T-helper 17 cell (primary cell): ENCODE measurements at places on chromosomes 3 and 15. TPM values are rescaled to one million over a fixed set of nuclear protein-coding genes. Genes with fewer than 3 reads are reported as not detected.
A peak's percentile ranks its signal among the peaks of the same experiment; 100 is the strongest.

- H3K36me3 ChIP-seq, result no peaks in the 10 kb centered on the region
- peaks cover 36% of the 10 kb centered on the region for H3K4me1 ChIP-seq
- no peaks in the 10 kb centered on the region for H3K27me3 ChIP-seq
- H3K4me3 ChIP-seq, result no peak overlapping the region
- H3K27ac ChIP-seq, result no peak overlapping the region
- DNase-seq, result no peak
These were observed 182.7 kb downstream of the NSMCE3 start for GRCh38 chr15:29086891-29087290.

- H3K4me1 ChIP-seq, result no peaks in the 10 kb centered on the region
- no peaks in the 10 kb centered on the region for H3K27me3 ChIP-seq
- no peak for DNase-seq
- no peak overlapping the region for H3K27ac ChIP-seq
- H3K36me3 ChIP-seq, result no peaks in the 10 kb centered on the region
These were observed 65.4 kb downstream of the SERP1 start for GRCh38 chr3:150480877-150481276.

DNA sequence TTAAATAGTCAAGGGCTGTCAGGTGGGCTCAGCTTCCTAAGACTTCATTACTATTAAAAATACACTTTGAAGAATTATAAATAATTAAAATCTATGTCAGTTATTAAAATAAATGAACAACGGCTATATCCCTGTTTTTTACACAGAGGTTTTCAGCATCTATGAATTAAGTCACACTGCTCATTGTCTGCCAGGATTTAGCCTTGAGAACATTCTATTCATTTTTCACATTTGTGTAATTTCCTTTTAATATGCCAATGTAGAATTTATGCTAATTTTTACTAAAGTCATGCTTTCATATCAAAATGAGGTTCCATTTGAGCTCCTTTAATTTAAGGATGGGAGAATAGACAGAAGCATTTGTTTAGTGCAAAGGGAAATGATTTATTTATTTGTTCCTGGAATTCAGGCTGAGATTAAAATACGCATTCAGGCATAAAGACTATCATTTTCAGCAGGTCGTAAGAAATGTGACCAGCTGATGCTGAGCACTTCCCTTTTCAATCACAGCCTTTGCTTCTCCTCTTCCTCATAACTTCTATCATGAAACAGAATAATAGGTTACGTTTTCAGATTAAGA lies 345.1 kb downstream of the MFSD1 start:
- no peak overlapping the region for H3K4me3 ChIP-seq
- no peak for DNase-seq
- no peaks in the 10 kb centered on the region for H3K4me1 ChIP-seq
- no peaks in the 10 kb centered on the region for H3K36me3 ChIP-seq
- H3K27ac ChIP-seq, result no peak overlapping the region

DNA sequence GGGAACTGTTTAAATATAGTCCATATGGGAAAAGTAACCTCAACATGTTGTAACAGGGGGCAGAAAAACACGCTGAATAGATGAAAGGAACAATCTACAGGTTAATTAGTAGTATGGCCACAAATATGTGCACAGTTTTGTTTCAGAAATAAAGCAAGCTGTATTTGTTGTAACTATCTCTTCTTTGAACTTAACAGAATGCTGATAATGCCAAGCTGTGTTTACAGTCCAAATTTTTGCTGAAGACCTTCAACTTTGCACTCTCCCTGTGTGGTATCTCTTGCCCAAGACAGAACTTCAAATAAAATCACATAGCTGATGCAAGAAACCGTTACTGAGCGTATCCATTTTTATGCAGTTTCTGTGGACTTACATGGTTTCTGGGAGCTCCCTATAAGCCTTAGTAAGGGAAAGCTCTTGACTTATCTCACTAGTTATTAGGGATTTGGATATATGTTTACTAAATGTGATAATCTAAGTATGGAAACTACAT lies 425.4 kb upstream of the TPRG1 start:
- no peak for DNase-seq
- H3K27me3 ChIP-seq, result no peaks in the 10 kb centered on the region
- H3K4me3 ChIP-seq, result no peak overlapping the region
- no peaks in the 10 kb centered on the region for H3K36me3 ChIP-seq
- peaks cover 6% of the 10 kb centered on the region for H3K4me1 ChIP-seq

GRCh38 chr3:192275741-192276355 lies 451.5 kb downstream of the FGF12 start:
- no peaks in the 10 kb centered on the region for H3K36me3 ChIP-seq
- H3K4me1 ChIP-seq, result no peaks in the 10 kb centered on the region
- DNase-seq, result no peak
- no peak overlapping the region for H3K4me3 ChIP-seq
- no peaks in the 10 kb centered on the region for H3K27me3 ChIP-seq

GRCh38 chr15:29736012-29736743 lies 86.1 kb downstream of the TJP1 start:
- no peak overlapping the region for H3K4me3 ChIP-seq
- DNase-seq, result no peak
- no peaks in the 10 kb centered on the region for H3K36me3 ChIP-seq

DNA sequence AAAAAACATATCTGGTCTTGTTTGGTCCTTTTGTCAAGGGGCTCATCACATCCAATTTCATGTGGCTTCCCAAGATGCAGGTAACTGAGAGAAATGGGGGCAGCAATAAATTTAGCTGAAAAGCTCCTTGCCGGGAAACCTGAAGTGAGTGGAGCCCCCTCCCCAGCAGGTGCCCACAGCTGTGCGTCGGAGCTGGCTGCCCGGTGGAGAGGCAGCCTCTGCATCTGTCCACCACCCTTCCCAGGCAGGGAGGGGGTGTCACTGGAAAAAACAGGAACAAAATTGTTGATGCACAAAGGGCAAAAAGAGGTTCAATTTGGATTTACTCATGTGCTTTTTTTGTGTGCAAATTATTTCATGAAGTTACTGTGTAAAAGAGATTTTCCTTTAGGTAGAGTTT lies 249.4 kb upstream of the LYSMD4 start:
- H3K27ac ChIP-seq, result no peak overlapping the region
- H3K4me1 ChIP-seq, result no peaks in the 10 kb centered on the region
- no peak for DNase-seq
- H3K36me3 ChIP-seq, result no peaks in the 10 kb centered on the region

GRCh38 chr3:152149832-152150231 lies 118.9 kb upstream of the MBNL1 start:
- H3K4me3 ChIP-seq, result no peak overlapping the region
- no peaks in the 10 kb centered on the region for H3K27me3 ChIP-seq
- H3K4me1 ChIP-seq, result no peaks in the 10 kb centered on the region
- H3K36me3 ChIP-seq, result no peaks in the 10 kb centered on the region
- no peak for DNase-seq

DNA sequence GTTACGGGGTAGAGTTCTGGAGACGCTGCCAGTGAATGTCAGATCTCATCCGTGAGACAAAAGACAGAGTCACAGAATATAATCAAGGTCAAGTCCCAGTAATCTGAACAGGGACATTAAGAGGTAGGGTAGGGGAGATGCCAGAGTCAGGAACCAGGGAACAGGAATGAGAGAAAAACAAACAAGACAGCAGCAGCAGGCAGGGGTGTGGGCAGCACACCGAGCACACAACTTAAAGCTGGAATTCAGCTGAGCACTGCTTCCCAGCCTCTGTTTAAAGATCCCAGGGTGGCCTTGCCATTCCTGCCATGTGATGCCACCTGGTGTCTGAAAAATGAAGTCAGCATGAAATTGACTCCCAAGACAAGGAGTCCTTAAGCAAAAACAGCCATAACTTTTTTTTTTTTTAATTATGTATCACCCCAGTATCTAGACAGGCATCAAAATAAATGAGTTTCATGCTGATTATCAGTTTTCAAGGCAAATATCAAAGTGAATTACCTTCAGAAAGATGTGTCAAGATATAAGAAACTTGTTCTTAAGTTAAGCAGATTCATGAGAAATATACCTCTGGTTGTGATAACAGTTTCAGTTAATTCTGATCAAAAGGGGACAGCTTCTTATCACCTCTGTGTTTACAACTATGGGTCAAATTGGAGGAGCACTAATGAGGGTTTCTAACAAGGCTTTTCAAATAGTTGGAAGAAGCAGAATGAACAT lies 203.7 kb downstream of the SLC9A9 start:
- peaks cover 14% of the 10 kb centered on the region for H3K36me3 ChIP-seq
- H3K27ac ChIP-seq, result no peak overlapping the region
- H3K4me3 ChIP-seq, result no peak overlapping the region
- no peaks in the 10 kb centered on the region for H3K27me3 ChIP-seq
- no peaks in the 10 kb centered on the region for H3K4me1 ChIP-seq
- no peak for DNase-seq

DNA sequence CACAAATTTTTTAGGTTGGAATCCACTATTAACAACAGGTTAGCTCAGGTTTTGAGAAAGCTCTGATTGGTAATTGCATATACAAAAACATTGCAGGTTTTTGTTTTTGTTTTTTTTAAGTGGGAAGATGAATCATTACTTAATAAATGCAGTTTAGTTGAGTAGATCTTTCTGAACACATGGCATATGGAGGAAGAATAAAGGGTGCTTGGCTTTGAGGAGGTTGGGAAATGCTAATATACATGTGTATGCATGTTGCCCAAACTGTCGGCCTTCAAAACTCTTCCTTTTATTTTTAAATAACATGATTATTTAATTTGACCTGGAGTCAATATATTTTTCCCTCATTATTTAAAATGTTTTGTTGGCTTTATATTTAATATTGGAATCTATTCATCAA lies 32.8 kb downstream of the ZBTB38 start:
- no peaks in the 10 kb centered on the region for H3K27me3 ChIP-seq
- no peak for DNase-seq
- peak overlapping the region; percentile 62 for H3K4me3 ChIP-seq
- peak overlapping the region; percentile 91 for H3K27ac ChIP-seq
- H3K36me3 ChIP-seq, result peaks cover 8% of the 10 kb centered on the region

DNA sequence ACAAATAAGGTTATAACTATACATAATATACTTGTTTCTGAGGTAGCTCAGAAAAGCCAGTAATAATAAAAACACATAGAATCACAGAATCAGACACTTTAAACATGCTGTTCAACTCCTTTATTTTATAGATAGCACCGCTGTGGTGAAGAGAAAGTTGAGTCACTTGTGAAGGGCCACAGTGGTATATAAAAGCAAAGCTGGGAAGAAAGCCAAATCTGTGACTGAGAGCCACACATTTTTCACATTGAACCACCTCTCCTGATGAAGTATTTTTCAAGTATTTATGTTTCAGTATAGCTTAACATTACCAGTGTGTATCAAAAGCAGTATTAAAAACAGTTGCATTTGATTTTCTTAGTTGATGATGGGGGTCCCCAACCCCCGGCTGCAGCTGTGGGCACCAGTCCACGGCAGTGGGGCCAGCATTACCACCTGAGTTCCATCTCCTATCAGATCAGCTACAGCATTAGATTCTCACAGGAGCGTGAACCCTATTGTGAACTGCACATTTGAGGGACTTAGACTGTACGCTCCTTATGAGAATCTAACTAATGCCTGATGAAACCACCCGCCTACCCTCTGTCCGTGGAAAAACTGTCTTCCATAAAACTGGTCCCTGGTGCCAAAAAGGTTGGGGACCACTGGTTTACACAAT lies 46.2 kb downstream of the TBL1XR1 start:
- peak overlapping the region; percentile 56 for H3K4me3 ChIP-seq
- H3K4me1 ChIP-seq, result peaks cover 40% of the 10 kb centered on the region

- H3K36me3 ChIP-seq, result no peaks in the 10 kb centered on the region
- H3K4me1 ChIP-seq, result no peaks in the 10 kb centered on the region
- DNase-seq, result no peak
- H3K27ac ChIP-seq, result no peak overlapping the region
These were observed 898.4 kb downstream of the PDCD6IP start for GRCh38 chr3:34696831-34697230.

GRCh38 chr15:55588070-55588814 lies at the start of gene PYGO1:
Gene PYGO1 (minus strand): TSS chr15:55588345. CDS start chr15:55587883, 462 bp downstream.
- peaks cover 2% of the 10 kb centered on the region for H3K36me3 ChIP-seq
- H3K27me3 ChIP-seq, result peaks cover 38% of the 10 kb centered on the region
- peak within 1 kb of the TSS; percentile 80 for H3K4me3 ChIP-seq
- DNase-seq, result peak; percentile 8

DNA sequence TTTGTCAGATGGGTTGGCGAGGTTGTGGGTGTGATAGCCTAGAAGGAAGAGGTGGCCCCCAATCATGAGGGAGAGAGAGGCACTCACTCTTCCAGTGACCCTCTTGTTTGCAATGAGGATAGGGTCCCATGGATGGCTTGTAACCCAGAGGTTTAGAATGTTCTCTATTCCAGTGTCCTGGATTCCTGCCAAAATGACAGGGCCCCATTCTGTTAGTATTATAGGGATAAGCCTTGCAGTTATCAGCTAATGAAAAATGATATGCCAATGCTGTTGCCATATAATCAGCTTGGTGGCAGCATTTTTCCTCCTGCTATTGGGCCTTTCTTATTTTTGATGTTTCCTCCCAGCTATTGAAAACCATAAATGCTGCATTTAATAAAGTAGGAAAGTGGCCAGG lies 23.3 kb upstream of the SENP7 start:
- peaks cover 11% of the 10 kb centered on the region for H3K4me1 ChIP-seq
- no peaks in the 10 kb centered on the region for H3K36me3 ChIP-seq
- H3K27me3 ChIP-seq, result no peaks in the 10 kb centered on the region
- DNase-seq, result no peak
- no peak overlapping the region for H3K4me3 ChIP-seq
- no peak overlapping the region for H3K27ac ChIP-seq

DNA sequence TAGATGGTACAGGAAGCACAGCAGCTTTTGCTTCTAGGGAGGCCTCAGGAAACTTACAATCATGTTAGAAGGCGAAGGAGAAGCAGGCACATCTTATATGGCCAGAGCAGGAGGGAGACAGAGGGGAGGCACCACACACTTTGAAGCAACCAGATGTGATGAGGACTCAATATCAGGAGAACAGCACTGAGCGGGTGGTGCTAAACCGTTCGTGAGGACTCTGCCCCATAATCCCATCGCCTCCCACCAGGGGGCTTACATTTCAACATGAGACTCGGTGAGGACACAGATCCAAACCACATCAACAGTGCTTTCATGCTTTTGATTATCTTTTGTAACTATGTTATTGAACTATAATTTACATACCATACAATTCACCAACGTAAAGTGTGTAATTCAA lies 7.6 kb upstream of the TMEM44 start:
- no peak for DNase-seq
- no peaks in the 10 kb centered on the region for H3K27me3 ChIP-seq
- H3K4me1 ChIP-seq, result peaks cover 10% of the 10 kb centered on the region
- no peak overlapping the region for H3K4me3 ChIP-seq
- H3K36me3 ChIP-seq, result peaks cover 13% of the 10 kb centered on the region

DNA sequence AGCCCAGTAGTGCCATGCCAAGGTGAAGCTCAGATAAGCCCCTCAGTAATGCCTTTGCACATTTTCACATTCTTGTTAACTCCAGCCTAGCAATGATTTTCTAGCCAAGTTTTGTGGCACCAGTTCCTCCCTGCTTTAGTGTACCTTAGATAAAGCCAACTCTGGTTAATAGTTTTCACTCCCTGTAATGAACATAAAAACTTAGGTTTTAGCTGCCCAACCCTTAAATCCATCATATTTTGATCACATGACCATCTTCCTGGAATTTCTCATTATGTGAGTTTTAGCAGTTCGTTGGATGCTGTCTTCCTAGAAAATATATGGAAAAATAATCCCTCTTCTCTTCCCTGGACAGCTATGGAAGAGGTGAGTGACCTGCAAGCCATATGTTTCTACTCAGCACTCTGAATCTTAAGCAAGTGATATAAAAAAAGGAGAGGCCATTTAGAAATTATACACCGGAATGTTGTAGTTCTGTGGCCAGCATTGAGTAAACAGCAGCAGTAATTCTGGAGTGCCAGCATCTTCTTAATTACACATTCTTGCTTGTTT lies 62.2 kb upstream of the P2RY1 start:
- no peaks in the 10 kb centered on the region for H3K27me3 ChIP-seq
- H3K27ac ChIP-seq, result no peak overlapping the region
- no peak overlapping the region for H3K4me3 ChIP-seq
- no peak for DNase-seq

The ARGFX gene
- total RNA-seq, result not detected

The CCNB2 gene
- total RNA-seq, result 0.73 TPM

The DCUN1D1 gene
- total RNA-seq, result 51.5 TPM

The FAM107A gene
- not detected for total RNA-seq

The TRPM1 gene
- total RNA-seq, result not detected
